ENCODE measurements at places on chromosomes 16 and 17. TPM values are rescaled to one million over a fixed set of nuclear protein-coding genes. Genes with fewer than 3 reads are reported as not detected.

DNA sequence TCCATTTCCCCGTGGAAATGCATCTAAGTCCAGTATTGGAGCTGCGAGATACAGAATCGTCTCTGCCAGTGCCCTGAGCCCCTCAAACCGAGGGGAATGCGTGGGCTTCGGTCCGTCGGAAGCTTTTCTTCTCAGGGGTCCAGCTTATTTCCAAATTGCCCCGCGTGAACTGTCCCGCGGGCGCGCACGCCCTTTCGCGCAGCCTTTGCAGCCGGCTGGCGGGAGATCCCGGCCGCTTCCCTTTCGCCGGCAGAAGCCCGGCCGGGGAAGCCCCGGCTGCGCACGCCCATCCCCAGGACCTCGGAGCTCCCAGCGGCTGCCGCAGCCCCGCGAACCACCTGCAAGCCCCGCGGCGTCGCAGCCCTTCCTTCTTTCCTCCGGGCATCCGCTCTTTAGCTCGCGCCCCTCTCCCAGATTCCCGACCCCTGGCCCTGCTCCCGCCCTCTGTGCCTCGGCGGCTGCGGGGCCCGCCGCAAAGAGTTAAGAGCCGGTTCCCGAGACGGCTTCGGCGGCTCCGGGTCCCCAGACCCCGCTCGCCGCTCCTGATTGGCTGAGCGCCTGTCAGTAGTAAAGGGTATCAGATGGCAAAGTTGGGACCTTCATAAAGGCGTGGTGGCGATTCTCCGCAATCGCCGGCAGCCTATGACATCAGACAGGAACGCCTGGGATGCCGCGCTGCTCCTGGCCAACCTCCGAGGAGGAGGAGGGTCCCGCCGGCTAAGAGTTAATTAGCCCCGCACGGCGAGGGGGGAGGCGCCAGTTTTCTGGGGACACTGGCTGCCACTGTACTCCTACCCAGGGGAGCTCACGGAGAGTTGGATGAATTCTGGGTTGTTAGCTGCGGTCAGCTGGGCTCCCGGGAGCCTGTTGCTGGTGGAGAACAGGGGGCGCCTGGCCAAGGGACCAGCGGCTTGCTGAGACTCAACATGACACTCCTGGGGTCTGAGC is at the start of gene MYOCD:
TSS of gene MYOCD (plus strand) at position 628 of the 948 bp plus-strand sequence. CDS start at position 927, 299 bp downstream.
- peak; percentile 81 for DNase-seq

The ABAT gene
- 6.4 TPM for total RNA-seq

DNA sequence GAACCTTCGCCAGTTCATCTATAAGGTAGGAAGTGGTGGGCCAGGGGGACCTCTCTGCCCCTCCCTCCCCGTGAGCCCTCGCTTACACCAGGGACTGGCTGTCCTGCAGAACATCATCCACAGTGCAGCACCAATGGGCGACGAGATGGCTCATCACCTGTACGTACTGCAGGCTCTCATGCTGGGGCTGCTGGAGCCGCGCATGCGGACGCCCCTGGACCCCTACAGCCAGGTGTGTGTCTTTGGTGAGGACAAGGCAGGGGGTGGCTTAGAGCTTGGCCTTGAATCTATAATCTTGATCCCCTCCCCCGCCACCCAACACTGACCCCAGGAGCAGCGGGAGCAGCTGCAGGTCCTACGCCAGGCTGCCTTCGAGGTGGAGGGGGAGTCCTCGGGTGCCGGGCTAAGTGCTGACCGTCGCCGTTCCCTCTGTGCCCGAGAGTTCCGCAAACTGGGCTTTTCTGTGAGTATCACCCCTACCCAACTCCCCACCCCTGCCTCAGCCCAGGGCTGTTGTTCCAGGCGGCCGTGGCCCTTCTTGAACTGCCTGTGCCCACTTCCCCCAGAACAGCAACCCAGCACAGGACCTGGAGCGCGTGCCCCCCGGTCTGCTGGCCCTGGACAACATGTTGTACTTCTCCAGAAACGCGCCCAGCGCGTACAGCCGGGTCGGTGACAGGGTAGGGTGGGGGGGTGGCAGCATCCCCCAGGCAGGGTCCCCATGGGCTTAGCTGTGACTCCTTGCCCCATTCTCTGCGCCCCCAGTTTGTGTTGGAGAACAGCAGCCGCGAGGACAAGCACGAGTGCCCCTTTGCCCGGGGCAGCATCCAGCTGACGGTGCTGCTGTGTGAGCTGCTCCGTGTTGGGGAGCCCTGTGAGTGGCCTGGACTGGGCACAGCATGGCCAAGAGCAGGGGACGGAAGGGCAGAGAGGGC is 2.7 kb downstream of the ELMO3 start:
- DNase-seq, result no peak

- no peak for DNase-seq
Measured at GRCh38 chr17:47898241-47898640, 2.2 kb downstream of the SP2 start.

- peak; percentile 30 for DNase-seq
Measured at GRCh38 chr16:9225527-9226316, 134.3 kb downstream of the HAPSTR1 start.

DNA sequence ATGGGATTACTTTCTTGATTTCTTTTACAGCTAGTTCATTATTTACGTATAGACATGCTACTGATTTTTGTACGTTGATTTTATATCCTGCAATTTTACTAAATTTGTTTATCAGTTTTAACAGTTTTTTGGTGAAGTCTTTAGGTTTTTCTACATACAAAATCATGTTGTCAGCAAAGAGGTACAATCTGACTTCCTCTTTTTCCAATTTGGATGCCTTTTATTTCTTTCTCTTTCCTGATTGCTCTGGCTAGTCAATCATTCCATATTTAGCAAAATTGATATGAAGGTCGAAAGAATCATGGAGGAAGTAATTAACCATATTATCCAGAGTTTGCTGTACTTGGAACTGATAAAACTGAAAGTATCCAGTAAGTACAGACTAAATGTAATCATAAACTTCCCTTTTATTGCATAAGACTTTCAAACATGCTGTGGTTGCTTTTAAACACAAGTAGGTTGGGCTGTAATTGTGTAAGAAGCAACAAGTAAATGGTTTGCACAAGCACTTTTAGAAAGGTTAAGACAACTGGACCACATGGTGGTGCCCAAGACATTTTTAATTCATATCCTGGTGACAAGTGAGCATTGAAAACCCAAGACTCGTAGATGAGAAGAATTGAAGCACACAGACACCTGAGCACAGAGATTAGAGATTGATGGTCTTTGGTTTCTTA is 8.4 kb downstream of the GDE1 start:
- no peak for DNase-seq

GRCh38 chr17:58587713-58588117 is 73.3 kb upstream of the MTMR4 start:
- DNase-seq, result peak; percentile 67

DNA sequence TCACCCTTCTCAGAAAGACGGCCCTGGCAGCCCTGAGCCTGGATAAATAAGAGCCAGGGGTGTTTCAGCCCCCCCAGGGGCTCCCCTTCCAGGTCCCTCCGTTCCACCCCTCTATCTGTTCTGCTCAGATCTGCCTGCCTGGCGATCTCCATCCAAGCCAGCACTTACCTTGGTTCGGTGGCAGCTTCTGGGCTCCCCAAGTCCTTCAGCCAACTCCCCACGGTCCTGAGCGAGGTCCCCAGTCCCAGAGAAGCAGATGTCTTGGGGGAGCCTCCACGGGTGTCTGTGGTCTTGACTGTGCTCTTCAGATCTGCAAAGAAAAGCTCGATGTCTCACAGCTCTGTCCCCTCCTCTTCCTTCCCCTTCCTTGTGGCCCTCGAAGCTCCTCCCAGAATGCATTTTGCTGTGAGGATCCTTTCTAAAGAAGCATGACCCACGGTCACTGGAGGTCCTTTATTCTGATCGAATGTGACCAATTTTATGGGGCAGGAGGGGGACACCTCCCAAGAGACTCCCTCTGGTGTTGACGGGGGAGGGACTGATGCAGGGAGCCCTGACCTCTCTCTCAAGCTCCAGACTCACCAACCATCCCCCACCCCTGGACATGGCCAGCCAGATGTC is at the start of gene PIK3R6:
TSS of gene PIK3R6 (minus strand) at position 314 of the 621 bp plus-strand sequence. CDS start 17,880 bp downstream, outside the sequence.
- no peak for DNase-seq

- DNase-seq, result no peak
Measured at GRCh38 chr17:47869114-47869513, 18.2 kb upstream of the SP6 start.

DNA sequence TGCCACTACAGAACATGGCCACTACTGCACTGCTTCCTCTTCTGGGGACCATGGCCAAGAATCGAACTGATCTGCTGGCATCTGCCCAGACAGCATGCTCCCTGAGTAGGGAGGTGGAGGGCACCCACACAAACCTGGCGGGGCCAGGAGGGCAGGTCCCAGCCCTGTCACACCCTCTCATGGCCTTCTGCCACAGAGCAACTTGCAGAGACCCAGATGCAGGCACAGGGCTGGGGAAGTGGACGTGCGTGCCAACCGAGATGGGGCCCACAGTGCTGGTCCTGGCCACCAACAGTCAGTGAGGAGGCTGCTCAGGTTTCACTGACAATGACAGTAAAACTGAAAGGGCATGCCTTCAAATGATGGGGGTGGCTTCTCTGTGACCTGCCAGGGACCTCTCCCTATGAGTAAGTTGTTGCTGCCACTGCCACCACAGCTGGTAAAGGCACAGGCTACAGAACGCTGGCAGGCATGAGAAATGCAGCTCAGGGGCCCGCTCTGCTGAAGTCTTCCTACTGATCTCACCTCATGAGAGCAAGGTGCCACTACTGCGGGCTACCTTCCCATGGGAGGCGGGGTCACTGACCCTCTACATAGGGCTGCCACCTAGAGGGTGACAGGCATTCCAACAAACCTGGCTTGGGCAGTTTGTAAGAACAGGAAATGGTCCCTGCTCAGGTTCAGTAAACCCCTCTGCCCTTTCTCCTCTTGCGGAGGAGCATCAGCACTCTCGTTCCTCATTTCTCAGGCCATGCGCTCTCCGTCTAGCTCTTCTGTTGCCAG is 15.5 kb downstream of the HIC1 start:
- DNase-seq, result no peak

The BIRC5 gene
- 0.28 TPM for total RNA-seq

GRCh38 chr17:58621174-58621573 is 70.7 kb downstream of the TEX14 start:
- DNase-seq, result no peak
